Sigmoid colon (tissue), 7 donors: ENCODE measurements at places on chromosomes 12 and 14. TPM values are rescaled to one million over a fixed set of nuclear protein-coding genes. Genes with fewer than 3 reads are reported as not detected.

GRCh38 chr12:109209082-109209481 is 92.7 kb downstream of the ACACB start:
- DNase-seq, result no peak

GRCh38 chr14:89740241-89740640 is 214.3 kb downstream of the EFCAB11 start:
- no peak for DNase-seq

GRCh38 chr12:16939871-16940306 is 333.9 kb upstream of the LMO3 start:
- DNase-seq, result no peak

GRCh38 chr14:99745307-99745951 is 47.8 kb upstream of the EML1 start:
- DNase-seq, result no peak

The TAS2R20 gene
- 2.6 TPM for total RNA-seq

DNA sequence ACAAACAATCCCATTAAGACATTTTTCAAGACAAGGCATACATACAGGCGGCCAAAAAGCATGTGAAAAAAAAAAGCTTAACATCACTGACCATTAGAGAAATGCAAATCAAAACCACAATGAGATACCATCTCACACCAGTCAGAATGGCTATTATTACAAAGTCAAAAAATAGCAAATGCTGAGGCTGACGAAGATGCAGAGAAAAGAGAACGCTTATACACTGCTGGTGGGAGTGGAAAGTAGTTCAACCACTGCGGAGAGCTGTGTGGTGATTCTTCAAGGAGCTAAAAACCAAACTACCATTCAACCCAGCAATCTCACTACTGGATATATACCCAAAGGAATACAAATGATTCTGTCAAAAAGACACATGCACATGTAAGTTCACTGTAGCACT is 216.7 kb downstream of the FOXG1 start:
- no peak for DNase-seq

The HOXC4 gene
- not detected for total RNA-seq

DNA sequence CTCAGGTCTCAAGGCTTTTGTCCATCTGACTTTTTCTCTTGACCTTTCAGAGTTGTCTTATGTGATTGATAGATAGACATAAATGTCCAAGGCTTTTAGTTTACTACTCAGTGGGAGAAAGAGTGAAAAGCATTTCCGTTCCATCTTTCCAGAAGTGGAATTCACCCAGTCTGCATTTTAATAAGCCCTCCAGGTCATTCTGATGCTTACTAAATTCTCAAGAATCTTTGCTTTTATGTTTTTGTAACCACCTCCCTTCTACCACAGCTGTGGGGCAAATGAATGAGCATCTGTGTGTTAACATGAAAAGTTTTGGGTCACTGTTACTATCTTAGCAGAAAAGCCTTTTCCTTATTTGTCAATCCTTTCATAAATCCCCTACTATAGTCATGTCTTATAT is 251.4 kb downstream of the LRIG3 start:
- no peak for DNase-seq

GRCh38 chr14:101063121-101063520 is 159.6 kb upstream of the RTL1 start:
- peak; percentile 41 for DNase-seq

The ST8SIA1 gene
- total RNA-seq, result 57.3 TPM

DNA sequence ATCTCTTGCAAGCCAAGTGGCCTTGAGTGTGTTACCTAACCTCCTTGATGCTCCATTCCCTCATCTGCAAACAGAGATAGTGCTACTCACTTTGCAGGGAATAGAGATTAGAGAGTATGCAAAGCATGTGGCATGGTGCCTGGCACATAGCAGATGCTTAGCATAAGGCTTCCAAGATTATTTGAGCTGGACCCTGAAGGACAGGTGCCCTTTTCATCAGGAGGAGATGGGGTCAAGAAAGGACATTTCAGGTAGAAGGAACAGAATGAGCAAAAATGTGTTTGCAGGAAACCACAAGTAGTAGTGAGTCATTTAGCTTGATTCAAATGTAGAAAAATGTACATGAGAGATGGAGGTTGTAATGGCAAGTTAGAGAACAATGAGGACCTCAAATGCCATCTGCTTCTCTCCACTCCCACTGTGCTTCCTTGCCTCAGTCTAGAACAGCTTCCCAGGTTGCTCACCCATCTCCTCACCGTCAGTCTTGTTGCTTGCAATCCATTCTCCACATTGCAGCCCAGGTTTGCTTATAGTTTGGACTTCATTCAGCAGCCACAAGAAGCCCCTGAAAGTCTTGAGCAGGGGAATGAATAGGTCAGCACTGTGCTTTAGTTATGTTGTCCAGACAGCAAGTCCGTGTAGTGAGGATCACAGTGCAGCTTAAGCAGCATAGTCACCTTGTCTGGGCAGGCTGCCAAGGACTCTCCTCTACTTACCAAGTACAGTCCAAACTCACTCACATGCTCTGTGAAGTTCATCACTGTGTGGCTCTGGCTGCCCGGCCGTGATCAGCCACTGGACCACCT is 536.3 kb upstream of the CCDC196 start:
- DNase-seq, result peak; percentile 72

The RASAL1 gene
- total RNA-seq, result under 0.01 TPM
